ENCODE measurements at places on chromosomes 4 and X.

GRCh38 chr4:171919314-171919713, 106.1 kb downstream of the GALNTL6 start:
- no peak for DNase-seq

DNA sequence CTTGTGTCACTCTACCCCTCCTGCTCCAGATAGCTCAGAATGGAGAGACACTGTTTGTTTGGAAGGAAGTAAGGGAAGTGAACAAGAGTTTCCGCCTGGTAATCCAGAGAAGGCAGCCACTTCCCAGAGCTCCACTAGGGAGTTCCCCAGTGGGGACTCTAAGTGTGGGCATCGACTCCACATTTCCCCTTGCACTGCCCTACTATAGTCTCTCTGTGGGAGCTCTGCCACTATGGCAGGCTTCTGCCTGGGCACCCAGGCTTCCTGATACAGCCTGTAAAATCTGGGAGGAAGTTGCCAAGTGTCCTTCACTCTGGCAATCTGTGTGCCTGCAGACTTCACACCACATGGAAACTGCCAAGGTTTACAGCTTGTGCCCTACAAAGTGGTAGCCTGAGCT, 245.8 kb upstream of the DMD start:
- no peak for DNase-seq

DNA sequence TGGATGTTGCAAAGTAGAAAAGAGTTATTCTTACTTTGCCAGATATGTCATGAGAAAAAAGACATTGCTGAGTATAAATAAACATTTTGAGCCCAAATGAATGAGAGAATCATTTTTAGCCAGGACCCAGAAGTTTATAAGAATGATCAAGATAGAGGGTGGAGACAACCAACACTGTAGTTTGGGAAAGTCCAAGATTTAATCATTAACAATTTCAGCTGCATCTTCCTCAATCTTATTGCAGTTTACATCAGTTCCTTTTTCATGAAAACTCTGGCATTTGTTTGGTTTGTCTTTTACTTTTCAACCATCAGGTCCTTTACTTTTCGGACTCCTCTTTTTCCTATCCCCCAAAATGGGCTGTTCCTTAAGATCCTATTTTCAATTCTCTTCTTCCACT, 645.9 kb downstream of the ANKRD50 start:
- no peak for DNase-seq

DNA sequence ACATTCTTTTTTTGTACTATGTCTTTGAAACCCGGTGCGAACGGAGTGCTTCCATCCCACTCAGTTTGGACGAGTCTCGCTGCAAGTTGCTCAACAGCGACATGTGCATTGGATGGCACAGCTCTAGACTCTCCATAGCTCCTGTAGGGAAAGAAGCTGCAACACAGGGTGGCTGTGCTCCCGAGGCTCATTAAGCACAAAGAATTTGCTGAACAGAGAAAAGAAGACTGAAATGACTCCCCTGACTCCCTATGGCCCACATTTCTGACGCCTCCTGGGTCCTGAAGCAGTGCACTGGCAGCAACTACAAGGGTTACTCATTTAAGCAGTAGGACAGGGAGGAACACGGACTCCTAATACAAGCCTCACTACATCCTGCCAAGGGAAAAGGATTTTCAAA, 127.4 kb downstream of the SH3RF1 start:
- DNase-seq = no peak

DNA sequence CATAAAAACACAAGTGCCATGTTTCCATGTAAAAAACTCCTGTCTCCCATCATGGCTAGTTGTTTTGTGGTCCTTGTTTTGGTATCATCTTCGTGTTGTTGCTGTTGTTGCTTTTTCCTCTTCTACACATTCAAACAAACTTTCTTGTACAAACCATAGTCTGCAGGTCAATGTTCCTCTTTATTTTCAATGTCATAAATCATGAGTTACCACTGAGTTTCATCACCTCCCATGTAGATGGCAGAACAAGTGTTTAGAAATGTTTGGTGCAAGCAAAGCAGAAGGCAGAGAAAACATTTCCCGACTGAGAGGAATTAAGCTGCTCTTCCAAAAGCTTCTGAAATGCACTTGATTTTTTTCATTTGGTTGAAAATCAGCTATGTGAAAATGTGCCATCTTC, 166.0 kb downstream of the ANTXR2 start:
- no peak for DNase-seq

- no peak for DNase-seq
Observed at GRCh38 chr4:25938787-25939186, 24.8 kb downstream of the SMIM20 start.

- DNase-seq = no peak
Observed at GRCh38 chr4:8340781-8341241, 71.3 kb downstream of the HTRA3 start.

DNA sequence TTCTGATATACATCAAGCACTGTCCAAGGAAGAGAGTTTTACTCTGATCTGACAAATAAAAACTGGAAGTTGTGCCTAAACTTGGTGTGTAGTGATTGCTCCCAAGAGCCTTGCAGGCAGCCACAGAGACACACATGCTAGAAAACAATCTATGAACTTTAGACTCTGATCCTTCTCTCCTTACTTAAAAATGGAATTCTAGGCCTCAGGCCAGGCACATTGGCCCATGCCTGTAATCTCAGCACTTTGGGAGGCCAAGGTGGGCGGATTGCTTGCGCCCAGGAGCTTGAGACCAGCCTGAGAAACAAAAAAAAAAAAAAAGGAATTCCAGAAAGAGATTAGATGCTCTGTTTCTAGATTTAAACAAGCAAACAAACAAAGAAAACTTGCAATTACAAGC, 45.6 kb upstream of the S100G start:
- DNase-seq = no peak

DNA sequence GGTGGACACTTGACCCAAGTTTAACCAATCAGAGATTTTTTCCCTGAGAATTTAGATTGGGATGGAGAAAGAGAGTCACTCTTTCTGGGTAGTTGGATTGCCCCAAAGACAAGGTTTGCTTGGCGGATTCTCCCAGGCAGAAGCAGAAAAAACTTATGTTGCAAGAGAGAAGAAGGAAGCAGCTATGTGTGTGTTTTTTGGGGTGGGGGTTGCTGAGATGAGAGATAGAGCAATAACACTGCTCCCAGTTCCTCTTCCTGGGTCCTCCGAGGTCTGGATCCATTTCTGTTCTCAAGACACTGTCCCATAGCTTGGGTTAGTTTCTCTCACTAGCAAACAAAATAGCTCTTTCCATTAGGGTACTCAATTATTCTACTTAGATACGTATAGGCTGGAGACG, 222.1 kb downstream of the STIM2 start:
- DNase-seq = no peak

DNA sequence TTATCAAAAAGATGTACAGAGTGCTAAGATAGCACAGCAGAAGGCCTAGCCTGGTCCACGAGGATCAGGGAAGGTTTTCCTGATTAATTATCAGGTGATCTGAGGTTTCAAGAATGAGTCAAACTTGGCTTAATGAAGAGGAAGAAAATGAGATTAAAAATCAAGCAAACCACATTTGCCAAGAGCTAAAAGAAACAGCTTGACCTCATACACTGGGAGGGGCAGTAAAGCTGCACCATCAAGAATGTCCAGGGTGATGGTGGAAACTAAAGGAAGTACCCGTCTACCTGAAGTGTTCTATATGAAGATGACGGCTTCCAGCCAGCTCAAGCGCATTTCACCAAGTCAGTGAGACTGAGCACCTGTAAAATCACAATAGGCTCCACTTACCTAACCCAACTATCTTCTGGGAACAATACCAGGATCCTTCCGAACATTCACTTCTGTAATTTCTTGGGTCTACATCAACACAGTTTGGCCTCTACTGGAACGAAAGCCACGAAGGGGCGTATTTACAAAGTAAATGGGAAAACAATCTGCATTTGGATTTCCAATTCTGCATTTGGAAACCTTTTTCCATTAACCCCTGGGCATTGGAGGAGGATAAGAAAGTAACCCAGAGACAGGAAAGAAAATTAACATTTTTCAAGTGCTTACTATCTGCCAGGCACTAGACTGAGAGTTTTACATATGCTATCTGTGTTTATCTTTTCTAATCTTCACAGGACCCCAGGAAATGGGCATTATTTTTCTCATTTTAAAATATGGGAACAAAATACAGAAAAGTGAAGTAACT, 114.0 kb upstream of the DCLK2 start:
- no peak for DNase-seq

DNA sequence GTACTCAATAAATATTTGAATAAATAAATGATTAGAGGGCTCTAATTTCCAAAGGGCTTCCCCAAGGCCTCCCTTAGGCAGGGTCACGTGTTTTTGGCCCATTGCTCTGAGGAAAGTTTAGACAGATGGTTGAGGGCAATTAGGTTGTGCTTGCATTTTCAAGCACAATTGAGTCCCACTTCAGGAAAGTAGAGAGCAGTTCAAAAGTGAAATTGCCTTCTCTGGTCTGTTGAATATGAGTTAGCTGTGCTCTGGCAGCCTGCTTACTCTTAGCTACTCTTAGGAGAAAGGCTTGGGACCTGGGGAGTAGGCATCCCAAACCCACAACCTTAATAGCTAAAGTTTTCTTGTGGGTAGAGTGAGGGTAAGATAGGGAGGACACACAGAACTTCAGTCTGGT, 9.0 kb upstream of the DRP2 start:
- DNase-seq = no peak

DNA sequence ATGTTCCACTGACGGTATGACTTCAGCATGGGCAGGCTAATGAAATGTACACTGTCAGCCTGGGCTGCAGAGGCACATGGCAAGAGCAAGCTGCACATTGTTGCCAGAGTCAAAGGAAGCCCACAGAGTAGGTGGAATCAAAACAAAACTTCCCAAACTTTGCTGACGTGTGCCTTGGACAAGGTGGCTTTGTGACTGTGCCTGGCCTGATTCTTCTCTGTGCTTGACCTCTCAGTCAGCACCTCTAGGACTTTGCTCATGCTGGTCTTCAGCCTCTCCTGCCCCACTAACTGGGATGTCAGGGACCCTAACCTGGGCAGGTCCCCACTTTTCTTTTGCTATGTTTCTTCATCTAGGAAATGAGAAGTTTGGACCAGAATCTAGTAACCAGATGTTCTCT, 40.5 kb upstream of the KIAA1210 start:
- no peak for DNase-seq

- no peak for DNase-seq
Observed at GRCh38 chr4:156825074-156825473, 146.5 kb downstream of the PDGFC start.

- no peak for DNase-seq
Observed at GRCh38 chr4:152937336-152938236, 1.5 kb downstream of the FHDC1 start.

Data from activated T-cell treated with anti-CD3 and anti-CD28 coated beads for 1 hour (primary cell).